ENCODE measurements at places on chromosomes 12 and 14.

- no peak for DNase-seq
These were observed 84.3 kb downstream of the RPS6KA5 start for GRCh38 chr14:90976101-90976500.

- no peak for DNase-seq
These were observed 6.6 kb downstream of the TXNDC16 start for GRCh38 chr14:52545584-52546317.

GRCh38 chr12:76084863-76085519 is 506 bp upstream of the NAP1L1 start:
- peak; percentile 95 for DNase-seq

DNA sequence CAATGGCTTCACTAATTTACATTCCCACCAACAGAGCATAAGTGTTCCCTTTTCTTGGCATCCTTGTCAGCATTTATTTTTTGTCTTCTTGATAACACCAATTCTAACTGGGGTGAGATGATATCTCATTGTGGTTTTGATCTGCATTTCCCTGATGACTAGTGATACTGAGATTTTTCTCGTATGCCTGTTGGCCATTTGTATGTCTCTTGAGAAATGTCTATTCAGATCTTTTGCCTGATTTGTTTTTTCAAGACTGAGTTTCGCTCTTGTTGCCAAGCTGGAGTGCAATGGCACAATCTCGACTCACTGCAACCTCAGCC is 4.7 kb upstream of the PLD4 start:
- no peak for DNase-seq

DNA sequence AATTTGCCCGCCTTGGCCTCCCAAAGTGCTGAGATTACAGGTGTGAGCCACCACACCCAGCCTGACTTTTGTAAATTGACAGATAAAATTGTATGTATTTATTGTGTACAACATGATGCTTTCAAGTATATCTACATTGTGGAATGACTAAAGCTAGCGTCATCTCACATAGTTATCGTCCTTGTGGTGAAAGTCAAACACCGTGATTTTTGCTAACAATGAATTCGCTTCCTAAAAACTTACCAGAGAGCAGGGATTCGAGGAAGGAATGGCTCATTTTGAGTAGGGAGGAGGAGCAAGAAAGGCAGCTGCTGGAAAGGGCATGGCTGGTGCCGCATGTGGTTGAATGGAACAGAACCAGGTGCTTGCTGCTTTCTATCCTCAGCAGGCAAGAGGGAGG is 85.4 kb downstream of the LGMN start:
- DNase-seq, result no peak

- no peak for DNase-seq
These were observed 145.8 kb downstream of the BICD1 start for GRCh38 chr12:32252199-32253073.

GRCh38 chr12:52812749-52813148 is 1.2 kb downstream of the KRT4 start:
- DNase-seq, result no peak

- no peak for DNase-seq
These were observed 334.7 kb downstream of the BMP4 start for GRCh38 chr14:53621921-53622320.

- DNase-seq, result no peak
These were observed 83.3 kb downstream of the PUS7L start for GRCh38 chr12:43675048-43675904.

DNA sequence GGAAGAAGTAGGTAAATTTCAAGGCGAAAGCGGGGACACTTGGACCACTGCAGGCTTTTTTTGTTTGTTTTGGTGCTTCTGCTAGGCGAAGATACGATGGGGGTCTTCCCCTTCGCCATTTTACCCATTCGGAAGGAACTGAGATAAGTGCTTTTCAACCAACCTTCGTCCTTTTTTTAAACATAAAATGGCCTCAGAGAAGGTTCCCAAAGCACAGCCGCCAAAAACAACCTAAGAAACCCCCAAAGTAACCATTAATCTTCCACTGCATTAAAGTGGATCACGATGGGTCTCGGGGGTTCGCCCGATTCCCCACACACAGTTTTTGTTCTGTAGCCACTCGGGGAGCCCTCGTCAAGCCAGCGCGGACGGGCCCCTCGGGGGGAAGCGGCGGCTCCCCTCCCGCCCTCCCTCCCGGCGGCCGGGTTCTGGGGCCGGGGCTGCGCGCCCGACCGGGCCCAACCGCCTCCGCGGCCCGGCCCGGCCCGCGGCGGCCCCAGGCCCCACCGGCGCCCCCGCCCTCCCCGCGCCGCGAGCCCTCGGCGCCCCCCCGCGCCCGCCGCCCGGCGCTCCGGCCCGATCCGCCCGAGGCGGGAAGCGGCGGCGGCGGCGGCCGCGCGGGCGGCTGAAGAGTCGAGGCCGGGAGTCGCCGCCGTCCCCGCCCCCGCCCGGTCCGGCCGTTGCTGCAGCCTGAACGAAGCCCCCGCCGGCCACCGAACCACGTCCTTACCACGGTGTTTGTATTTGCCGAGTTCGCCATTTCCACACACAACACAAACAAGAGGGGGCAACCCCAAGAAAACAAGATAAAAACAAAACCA is 790 bp downstream of the GTF2A1 start:
- DNase-seq, result peak; percentile 66

- DNase-seq, result no peak
These were observed 303.9 kb upstream of the FKBP4 start for GRCh38 chr12:2490831-2491230.

All from NCI-H526 (cell line).